ENCODE measurements at places on chromosomes 11 and 22.

GRCh38 chr11:117828611-117829368, 4.2 kb upstream of the FXYD2 start:
- no peaks in the 10 kb centered on the region for H3K4me1 ChIP-seq
- no peaks in the 10 kb centered on the region for H3K36me3 ChIP-seq
- peaks cover 7% of the 10 kb centered on the region for H3K27me3 ChIP-seq
- no peak for DNase-seq

DNA sequence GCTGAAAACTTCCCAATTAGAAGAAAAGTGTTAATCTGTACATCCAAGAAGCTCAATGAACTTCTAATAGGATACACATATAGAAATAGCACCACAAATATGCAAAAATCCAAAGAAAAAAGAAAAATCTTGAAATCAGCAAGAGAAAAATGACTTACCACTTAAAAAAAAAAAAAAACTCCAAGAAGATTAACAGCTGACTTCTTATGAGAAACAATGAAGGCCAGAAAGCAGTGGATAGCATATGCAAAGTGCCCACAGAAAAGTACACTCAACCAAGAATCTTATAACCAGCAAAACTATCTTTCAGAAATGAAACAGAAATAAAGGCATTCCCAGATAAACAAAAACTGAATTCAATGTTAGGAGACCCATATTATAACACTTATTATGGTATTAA, 29.9 kb upstream of the OR5B12 start:
- H3K4me3 ChIP-seq = no peak overlapping the region
- H3K27ac ChIP-seq = no peak overlapping the region
- no peaks in the 10 kb centered on the region for H3K27me3 ChIP-seq
- DNase-seq = no peak
- H3K36me3 ChIP-seq = no peaks in the 10 kb centered on the region

- no peaks in the 10 kb centered on the region for H3K4me1 ChIP-seq
- no peak overlapping the region for H3K27ac ChIP-seq
- H3K4me3 ChIP-seq = no peak overlapping the region
- no peaks in the 10 kb centered on the region for H3K36me3 ChIP-seq
- no peak for DNase-seq
- H3K27me3 ChIP-seq = no peaks in the 10 kb centered on the region
These were observed 35.4 kb downstream of the LARGE1 start for GRCh38 chr22:33884829-33885228.

DNA sequence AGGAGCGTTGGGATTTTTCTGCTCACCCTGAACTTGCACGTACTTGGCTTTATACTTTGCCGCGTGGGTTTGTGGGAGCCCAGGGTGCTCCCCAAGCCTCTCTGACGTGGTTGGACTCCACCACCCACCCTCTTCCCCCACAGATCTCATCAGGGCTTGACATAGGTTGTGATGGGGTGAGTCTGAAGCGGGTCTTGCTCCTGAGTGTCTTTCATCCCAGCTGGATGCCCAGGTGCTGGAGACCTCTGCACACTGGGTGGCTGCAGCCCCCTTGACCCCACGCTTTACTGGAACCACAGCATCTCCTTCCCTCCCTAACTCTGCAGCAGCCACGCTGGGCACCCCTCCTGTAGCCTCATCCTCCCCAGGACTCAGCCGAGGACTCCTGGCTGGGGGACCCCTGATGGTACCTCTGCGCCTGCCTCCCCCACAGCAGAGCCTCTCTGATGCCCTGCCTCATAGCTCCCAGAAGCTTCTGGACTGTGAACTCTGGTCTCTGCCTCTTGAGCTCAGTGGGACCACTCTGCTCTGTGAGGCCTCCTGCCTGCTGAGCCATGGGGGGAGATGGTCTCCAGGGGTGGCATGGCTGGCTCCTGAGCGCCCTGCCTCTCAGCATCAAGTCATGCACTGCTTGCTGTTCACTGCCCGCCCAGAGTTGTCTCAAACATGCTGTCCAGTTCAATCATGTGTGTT, 45.2 kb downstream of the MYEOV start:
- peak overlapping the region; percentile 20 for H3K27ac ChIP-seq
- H3K4me3 ChIP-seq = no peak overlapping the region
- DNase-seq = no peak
- H3K36me3 ChIP-seq = no peaks in the 10 kb centered on the region
- H3K4me1 ChIP-seq = peaks cover 32% of the 10 kb centered on the region

DNA sequence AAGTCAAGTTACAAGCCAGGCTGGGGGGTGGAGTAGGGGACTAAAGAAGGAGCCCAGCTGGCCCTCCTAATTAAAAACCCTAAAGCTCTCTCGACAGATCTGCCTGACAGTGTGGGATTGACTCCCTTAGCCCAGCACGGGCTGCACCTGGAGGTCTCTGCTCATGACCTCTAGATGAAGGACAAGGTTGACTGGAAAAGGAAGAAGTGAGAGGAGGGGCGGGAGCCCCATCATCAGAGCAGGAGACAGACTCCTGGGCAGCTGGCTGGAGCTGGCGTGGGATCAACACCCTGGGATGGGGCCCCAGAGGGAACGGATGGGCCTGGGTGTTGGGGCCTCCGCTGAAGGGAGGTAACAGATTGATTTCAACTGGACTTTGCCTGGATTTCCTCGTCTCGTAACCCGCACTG, 46.1 kb downstream of the RPUSD4 start:
- no peak overlapping the region for H3K4me3 ChIP-seq
- no peaks in the 10 kb centered on the region for H3K36me3 ChIP-seq
- no peaks in the 10 kb centered on the region for H3K27me3 ChIP-seq
- H3K27ac ChIP-seq = no peak overlapping the region
- H3K4me1 ChIP-seq = no peaks in the 10 kb centered on the region
- no peak for DNase-seq

DNA sequence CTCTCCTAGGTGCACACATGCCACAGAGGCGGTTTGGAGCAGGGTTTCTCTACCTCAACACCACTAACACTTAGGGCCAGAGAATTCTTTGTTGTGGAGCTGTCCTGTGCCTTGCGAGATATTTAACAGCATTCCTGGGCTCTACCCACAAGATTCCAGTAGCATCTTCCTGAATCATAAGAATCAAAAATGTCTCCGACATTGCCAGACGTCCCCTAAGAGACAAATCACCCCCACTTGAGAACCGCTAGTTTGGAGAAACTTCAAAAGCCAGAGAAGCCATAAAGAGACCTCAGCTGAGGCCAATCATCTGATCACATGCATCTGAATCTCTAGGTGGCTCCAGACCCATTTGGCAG, 16.1 kb downstream of the MFNG start:
- H3K27ac ChIP-seq = no peak overlapping the region
- no peak overlapping the region for H3K4me3 ChIP-seq
- H3K36me3 ChIP-seq = no peaks in the 10 kb centered on the region
- H3K4me1 ChIP-seq = no peaks in the 10 kb centered on the region
- DNase-seq = no peak
- no peaks in the 10 kb centered on the region for H3K27me3 ChIP-seq

- no peaks in the 10 kb centered on the region for H3K27me3 ChIP-seq
- H3K4me3 ChIP-seq = no peak overlapping the region
- H3K36me3 ChIP-seq = peaks cover 16% of the 10 kb centered on the region
- DNase-seq = no peak
- H3K27ac ChIP-seq = no peak overlapping the region
These were observed 44.1 kb downstream of the DRG1 start for GRCh38 chr22:31443516-31443915.

DNA sequence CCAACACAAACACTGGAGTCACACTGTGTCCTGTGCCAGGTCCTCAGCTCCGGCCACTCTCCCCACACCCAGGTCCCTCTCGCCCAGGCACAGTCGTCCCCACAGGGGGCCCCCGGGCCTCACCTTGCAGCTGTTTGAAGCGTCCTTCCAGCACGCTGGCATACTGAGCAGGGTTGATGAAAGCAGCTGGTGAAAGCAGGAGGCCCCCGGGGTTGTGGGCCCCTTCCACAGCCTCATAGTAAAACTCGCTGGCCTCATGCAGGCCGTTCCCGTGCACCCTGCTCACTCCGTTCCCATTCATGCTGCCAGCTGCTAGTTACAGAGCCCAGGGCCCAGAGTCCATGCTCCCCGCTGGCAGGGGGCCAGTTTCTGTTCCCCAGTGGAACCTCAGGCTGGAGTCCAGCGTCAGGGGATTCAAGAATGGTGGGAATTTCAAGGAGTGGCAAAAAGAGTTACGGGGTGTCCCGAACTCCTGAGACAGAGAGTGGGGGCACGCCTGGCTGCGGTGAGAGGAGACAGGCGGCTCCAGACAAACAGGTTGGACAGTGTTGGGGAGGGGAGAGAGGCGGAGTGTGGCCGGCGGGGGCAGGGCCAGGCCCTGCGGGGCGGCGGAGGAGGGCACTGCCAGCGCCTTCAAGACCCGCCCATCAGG, 10.6 kb downstream of the SPTBN2 start:
- H3K36me3 ChIP-seq = no peaks in the 10 kb centered on the region
- H3K4me1 ChIP-seq = no peaks in the 10 kb centered on the region
- no peaks in the 10 kb centered on the region for H3K27me3 ChIP-seq
- no peak overlapping the region for H3K4me3 ChIP-seq
- no peak for DNase-seq

GRCh38 chr11:108973402-108974162, 308.7 kb downstream of the DDX10 start:
- no peak overlapping the region for H3K4me3 ChIP-seq
- DNase-seq = peak; percentile 83
- no peaks in the 10 kb centered on the region for H3K27me3 ChIP-seq
- H3K27ac ChIP-seq = no peak overlapping the region

GRCh38 chr11:115284773-115285172, 219.4 kb downstream of the CADM1 start:
- H3K36me3 ChIP-seq = no peaks in the 10 kb centered on the region
- no peak overlapping the region for H3K4me3 ChIP-seq
- H3K4me1 ChIP-seq = no peaks in the 10 kb centered on the region
- DNase-seq = no peak
- no peak overlapping the region for H3K27ac ChIP-seq

- no peaks in the 10 kb centered on the region for H3K36me3 ChIP-seq
- no peaks in the 10 kb centered on the region for H3K4me1 ChIP-seq
- H3K27me3 ChIP-seq = no peaks in the 10 kb centered on the region
These were observed 308.7 kb downstream of the DCDC1 start for GRCh38 chr11:31060880-31061279.

- H3K36me3 ChIP-seq = no peaks in the 10 kb centered on the region
- H3K4me1 ChIP-seq = peaks cover 100% of the 10 kb centered on the region
- DNase-seq = peak; percentile 95
- peak overlapping the region; percentile 13 for H3K4me3 ChIP-seq
- H3K27ac ChIP-seq = peak overlapping the region; percentile 96
These were observed 90.1 kb downstream of the ETS1 start for GRCh38 chr11:128497061-128497775.

DNA sequence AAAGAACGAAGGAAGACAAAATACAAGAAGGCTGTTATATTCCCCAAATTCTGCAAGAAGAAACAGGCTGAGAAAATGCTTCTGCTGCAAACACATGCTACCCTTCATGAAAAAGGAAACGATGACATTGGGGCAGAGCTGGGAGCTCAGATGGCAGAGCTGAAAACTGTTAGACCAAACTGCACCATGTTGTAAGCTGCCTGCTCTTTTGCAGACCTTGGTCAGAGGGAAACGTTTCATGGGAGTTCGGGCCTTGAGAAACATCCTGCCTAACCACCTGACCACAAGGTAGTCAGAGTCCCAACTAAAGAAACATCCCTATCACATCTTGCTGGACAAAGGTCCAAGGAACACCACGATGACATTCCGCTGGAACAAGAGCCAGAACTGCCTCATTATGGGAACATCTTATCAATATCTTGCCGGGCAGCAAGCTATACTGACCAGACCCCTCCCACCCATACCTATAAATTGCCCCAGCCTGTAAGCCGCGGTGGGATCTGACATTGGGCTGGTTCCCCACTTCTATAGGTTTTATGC, 110.7 kb upstream of the CTSC start:
- H3K27ac ChIP-seq = no peak overlapping the region
- no peaks in the 10 kb centered on the region for H3K36me3 ChIP-seq
- H3K4me1 ChIP-seq = no peaks in the 10 kb centered on the region
- DNase-seq = no peak
- H3K4me3 ChIP-seq = no peak overlapping the region
- H3K27me3 ChIP-seq = no peaks in the 10 kb centered on the region

DNA sequence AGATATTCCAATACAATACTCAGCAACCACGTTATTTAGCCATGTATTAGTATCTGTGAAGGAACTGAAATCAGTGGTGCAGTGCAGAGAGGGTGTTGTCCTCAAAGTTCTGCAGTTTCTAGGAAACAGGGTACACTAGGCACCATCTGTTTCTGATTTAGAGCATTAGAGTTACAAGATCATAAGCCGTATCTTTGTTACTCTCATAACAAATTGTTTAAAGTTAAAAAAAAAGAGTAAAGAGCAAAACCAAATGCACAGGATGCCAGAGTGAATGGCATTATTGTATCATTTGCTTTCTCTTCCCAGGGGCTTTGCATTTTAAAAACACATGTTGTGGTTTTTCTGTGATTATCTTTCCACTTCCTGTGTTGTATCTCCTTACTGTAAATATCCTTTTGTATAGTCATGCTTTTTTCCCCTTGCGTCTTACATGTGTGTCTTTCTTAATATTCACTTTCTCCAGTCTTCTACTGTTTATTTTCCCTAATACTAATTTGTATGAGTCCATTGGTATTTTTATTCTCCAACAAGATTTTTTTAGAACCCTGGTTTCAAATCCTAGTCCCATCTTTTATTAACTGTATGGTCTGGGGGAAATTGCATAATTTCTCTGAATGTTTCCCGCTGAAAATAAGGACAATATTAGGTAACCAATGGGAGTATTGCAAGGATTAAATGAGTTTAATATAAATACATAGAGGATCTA, 15.2 kb upstream of the NUP160 start:
- H3K4me3 ChIP-seq = no peak overlapping the region
- peak overlapping the region; percentile 59 for H3K27ac ChIP-seq
- peaks cover 15% of the 10 kb centered on the region for H3K4me1 ChIP-seq
- H3K27me3 ChIP-seq = no peaks in the 10 kb centered on the region
- no peak for DNase-seq

DNA sequence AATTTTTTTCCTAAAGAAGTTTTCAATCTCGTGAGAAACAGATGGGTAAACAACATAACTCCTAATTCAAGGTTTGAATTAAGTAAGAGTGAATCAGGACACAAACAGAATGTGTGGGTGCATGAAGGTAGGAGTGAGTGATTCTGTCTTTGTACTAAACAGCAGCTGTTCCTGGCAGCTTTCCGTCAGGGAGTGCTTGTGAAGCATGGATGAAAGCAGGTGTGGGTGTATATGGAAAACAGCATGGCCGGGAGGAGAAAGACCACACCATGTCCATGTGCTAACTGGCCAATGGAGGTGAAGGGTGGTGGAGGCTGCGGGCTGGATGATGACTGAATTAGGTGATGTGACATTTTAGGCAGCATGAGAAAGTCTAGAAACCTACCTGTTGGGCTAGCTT, 49.6 kb downstream of the BARX2 start:
- no peak overlapping the region for H3K4me3 ChIP-seq
- no peaks in the 10 kb centered on the region for H3K36me3 ChIP-seq
- H3K27ac ChIP-seq = no peak overlapping the region
- no peak for DNase-seq
